T-cell (primary cell): ENCODE measurements at places on chromosomes 1 and 21.

DNA sequence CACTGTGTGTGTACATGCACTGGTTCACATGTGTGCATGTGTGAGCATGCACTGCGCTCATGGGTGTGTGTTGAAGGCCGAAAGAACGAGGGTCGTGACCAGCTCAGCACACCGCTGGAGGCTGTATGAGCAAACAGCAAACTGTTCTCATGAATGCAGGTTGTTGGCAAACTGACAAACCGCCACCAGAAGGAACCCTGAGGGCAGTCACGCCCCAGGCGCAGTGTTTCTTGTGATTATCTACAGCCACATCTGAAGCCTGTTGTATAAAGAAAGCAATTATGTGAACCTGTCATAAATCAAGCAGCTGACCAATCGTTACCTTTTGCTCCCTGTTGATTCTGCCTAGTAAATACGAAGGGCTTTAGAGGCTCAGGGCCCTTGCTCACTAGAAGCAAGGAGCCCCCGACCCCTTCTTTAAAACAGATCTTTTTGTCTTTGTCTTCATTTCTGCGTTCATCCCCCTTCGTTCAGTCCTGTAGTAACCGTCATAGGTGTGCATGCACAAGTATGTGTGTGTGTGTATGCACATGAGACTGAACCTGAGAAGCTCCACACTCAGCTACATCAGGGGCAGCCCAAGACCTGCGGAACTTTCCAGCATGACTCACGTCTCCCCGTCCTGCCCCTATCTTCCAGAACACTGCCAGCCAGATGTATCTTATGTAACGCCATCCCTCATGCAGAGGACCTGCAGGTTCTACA is 16.8 kb upstream of the RIPK4 start:
- H3K4me1 ChIP-seq = peaks cover 11% of the 10 kb centered on the region
- no peaks in the 10 kb centered on the region for H3K27me3 ChIP-seq
- H3K27ac ChIP-seq = no peak overlapping the region
- H3K36me3 ChIP-seq = no peaks in the 10 kb centered on the region
- no peak overlapping the region for H3K4me3 ChIP-seq
- no peak for DNase-seq

- H3K36me3 ChIP-seq = peaks cover 14% of the 10 kb centered on the region
- H3K4me1 ChIP-seq = peaks cover 19% of the 10 kb centered on the region
- H3K27ac ChIP-seq = peak overlapping the region; percentile 81
- H3K4me3 ChIP-seq = peak overlapping the region; percentile 58
- no peaks in the 10 kb centered on the region for H3K27me3 ChIP-seq
Observed at GRCh38 chr1:154418923-154419619, 13.9 kb downstream of the IL6R start.

- no peak for DNase-seq
- H3K27me3 ChIP-seq = peaks cover 5% of the 10 kb centered on the region
- H3K4me1 ChIP-seq = no peaks in the 10 kb centered on the region
- no peak overlapping the region for H3K4me3 ChIP-seq
- H3K27ac ChIP-seq = no peak overlapping the region
Observed at GRCh38 chr1:248243204-248243603, 12.0 kb downstream of the OR2M4 start.

GRCh38 chr1:109389638-109390341 is 7.9 kb downstream of the SORT1 start:
- H3K36me3 ChIP-seq = no peaks in the 10 kb centered on the region
- peaks cover 4% of the 10 kb centered on the region for H3K27me3 ChIP-seq
- no peak overlapping the region for H3K27ac ChIP-seq
- H3K4me3 ChIP-seq = no peak overlapping the region

DNA sequence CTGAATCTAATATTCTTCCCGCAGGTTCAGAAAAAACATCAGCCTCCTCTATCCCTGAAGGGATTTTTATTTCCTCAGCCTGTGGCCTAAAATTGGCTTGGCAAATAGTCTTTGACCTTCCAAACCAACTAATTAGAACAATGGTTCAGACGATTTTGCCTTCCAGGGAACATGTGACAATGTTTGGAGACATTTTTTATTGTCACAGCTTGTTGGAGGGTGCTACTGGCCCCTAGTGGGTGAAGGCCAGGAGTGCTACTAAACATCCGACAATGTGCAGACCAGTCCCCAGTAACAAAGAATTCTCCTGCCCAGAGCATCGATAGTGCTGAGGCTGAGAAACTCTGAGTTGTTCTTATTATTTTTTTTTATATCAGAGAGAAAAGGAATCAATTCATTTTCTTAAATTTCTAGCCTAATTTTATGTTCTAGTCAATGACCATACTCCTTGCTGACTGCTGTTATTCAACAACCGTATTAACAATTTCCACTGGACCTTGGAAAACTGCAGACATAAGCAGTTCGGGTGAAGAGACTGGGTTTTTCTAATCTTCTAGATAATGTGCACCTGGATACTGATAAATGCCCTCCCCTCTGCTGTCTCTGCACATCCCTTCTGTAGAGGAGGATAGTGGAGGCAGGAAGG is 280.7 kb downstream of the LMX1A start:
- H3K4me3 ChIP-seq = no peak overlapping the region
- DNase-seq = no peak

- H3K4me1 ChIP-seq = no peaks in the 10 kb centered on the region
- H3K36me3 ChIP-seq = no peaks in the 10 kb centered on the region
- H3K27ac ChIP-seq = no peak overlapping the region
- H3K27me3 ChIP-seq = no peaks in the 10 kb centered on the region
Observed at GRCh38 chr1:18239671-18240070, 132.1 kb downstream of the IGSF21 start.

DNA sequence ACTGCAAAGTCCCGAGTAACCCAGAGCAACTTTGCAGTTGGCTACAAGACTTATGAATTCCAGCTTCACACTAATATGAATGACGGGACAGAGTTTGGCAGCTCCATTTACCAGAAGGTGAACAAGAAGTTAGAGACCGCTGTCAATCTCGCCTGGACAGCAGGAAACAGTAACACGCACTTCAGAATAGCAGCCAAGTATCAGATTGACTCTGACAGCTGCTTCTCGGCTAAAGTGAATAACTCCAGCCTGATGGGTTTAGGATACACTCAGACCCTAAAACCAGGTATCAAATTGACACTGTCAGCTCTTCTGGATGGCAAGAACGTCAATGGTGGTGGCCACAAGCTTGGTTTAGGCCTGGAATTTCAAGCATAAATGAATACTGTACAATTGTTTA is 66.8 kb downstream of the ACBD6 start:
- H3K27ac ChIP-seq = no peak overlapping the region
- DNase-seq = no peak
- no peaks in the 10 kb centered on the region for H3K27me3 ChIP-seq
- H3K4me1 ChIP-seq = no peaks in the 10 kb centered on the region
- H3K4me3 ChIP-seq = no peak overlapping the region
- H3K36me3 ChIP-seq = no peaks in the 10 kb centered on the region

- no peak overlapping the region for H3K4me3 ChIP-seq
- no peaks in the 10 kb centered on the region for H3K36me3 ChIP-seq
- DNase-seq = no peak
- H3K27me3 ChIP-seq = peaks cover 6% of the 10 kb centered on the region
- H3K27ac ChIP-seq = no peak overlapping the region
Observed at GRCh38 chr1:202104073-202104472, 18.6 kb upstream of the GPR37L1 start.

GRCh38 chr1:3660704-3661103 is 8.4 kb downstream of the TP73 start:
- no peak overlapping the region for H3K4me3 ChIP-seq
- peaks cover 42% of the 10 kb centered on the region for H3K27me3 ChIP-seq
- no peaks in the 10 kb centered on the region for H3K4me1 ChIP-seq
- no peak overlapping the region for H3K27ac ChIP-seq
